MM.1S (cell line): ENCODE measurements at places on chromosomes 1 and 21.

GRCh38 chr1:183585038-183585437, 5.2 kb downstream of the NCF2 start:
- peak; percentile 40 for DNase-seq

DNA sequence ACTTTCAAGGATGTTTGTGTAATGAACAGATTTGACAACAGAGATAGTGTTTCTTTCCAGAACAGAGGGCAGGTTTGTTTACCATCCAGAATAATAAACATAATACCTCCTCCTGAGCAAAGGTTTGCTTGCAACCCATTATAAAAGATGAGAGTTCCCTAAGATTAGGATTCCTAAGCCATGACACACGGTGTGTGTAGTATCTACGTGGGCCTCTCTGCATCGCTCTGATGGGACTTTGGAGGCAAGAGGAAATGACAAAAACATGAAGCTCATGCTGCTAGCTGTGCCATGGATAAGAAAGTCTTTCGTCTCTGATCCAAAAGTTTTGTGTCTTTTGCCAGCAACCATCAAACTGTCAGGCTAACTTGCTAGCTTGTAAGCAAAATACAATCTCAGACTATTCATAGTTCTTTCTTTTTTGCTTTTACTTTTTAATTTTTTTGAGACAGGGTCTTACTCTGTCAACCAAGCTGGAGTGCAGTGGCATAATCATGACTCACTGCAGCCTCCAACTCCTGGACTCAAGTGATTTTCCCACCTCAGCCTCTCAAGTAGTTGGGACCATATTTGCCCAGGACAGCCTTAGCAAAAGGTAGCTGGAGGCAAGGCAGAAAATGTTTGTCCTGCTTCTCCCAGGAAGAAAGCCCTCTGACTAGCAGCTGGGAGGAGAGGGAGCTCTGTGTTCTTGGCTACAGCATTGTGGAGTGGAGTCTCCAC, 81.1 kb downstream of the LHX4 start:
- DNase-seq, result no peak

DNA sequence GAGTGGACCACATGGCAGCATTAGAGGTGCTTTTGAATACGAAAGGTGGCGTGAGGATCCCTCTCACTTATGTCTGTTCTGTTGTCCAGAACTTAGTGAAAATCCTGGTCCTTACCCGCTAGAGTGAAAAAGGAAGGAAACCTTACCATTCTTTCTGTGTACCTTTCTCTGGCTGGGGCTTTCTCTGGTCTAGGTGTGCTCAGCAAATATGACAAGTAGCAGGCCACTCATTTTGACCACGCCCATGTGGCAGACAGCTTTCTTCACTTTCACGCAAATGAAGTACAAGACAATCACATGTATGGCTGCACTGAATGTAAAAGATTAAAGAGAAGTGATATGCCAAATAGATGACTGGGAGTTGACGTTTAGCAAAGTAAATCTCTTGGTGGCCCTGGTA, 131.9 kb downstream of the FGGY start:
- no peak for DNase-seq

- DNase-seq, result no peak
Measured at GRCh38 chr21:27671207-27671606, 704.3 kb upstream of the ADAMTS5 start.

GRCh38 chr1:177937931-177938330, 31.9 kb downstream of the SEC16B start:
- no peak for DNase-seq

GRCh38 chr1:21594935-21595897, 73.9 kb downstream of the RAP1GAP start:
- DNase-seq, result peak; percentile 32

DNA sequence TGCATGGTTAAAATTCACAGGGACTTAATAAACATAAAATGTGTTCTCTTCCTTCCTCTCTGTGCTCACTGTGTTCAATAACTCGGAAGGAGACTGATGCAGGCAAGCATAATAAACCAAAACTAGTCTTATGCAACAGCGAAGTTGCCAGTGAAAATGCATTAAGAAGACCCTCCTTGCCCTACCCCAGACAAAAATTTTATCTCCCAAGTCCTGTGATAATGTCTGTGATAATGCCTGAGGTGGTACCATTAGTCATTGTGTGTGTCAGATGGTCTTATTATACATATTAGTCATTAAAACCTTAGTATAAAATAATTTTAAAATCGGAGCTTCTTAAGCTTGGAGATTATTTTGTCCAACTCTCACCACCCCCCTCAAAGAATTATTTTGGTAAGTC, 97.8 kb downstream of the NGF start:
- no peak for DNase-seq

DNA sequence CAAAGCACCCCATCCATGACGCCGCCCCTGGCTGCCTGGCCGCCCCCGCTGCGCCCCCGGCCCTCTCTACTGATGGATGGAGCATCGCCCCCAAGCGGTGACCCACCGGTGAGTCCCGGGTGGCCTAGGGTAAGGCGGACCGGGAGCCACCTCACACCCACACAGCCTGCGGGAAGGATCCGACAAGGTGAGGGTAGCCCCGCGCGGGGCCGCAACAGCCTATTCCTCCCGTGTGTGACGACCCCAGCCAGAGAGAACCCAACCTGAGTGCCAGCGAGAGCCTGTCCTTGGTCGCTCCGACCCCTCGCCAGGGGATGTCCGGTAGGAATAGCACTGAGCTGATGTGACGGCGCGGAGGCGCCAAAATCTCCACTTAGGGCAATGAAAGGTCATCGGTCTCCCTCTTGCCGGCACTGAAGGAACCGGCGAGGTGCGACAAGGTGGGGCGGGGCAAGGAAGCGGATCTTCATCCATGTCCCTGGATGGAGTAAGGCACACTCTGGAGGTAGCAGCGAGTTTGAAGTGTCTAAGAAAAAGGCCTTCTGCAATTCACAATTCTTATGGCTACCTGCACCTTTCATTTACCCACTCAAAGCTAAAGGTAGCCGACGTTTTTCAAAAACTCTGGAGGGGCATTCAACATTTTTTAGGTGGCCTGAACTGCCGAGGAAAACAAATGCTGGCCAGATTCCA, 19.7 kb upstream of the CHIA start:
- no peak for DNase-seq

- no peak for DNase-seq
Measured at GRCh38 chr1:233343262-233343661, 15.7 kb downstream of the MAP3K21 start.

DNA sequence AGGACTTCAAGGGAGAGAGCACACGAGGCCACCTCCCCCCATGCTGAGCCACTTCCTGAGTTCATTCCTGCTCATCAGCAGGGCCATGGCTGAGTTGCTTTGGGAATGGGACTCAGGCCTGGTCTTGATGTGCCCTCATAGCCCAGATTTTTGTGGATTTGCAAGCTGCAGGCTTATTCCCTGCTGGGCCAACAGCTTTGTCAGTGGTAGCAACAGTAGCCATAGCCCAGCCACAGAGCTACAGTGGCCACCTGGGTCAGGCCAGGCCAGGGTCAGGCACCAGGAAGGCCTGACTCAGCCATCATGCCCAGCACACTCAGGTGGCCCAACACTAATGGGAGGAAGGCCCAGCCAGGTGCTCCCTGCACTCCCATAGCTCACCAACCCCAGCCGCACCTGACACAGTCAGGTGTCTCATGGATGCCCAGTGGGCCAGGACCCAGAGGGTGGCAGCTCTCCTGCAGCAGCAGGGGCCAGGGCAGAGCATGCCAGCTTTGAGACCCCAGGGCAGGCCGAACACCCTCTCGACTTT, 33.5 kb downstream of the EPHA2 start:
- no peak for DNase-seq
